ENCODE measurements at places on chromosomes 2 and 18.

DNA sequence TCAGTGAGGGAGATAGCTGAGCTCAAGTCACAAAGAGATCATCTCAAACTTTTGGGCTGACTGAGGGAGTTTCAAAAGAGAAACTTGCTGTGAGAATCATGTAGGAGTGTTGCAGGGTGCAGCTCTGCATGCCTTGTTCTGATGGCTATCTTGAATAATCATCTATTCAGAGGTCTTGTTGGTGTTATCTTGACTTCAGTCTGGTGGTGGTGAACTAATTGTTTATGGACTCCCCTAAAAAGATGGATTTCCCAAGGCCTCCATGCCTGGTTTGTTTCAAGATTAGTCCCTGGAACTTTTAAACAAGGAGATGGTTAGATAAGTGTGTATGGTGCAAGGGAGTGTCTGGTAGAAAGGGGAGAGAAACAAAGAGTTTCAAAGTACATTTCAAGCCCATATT is 29.8 kb downstream of the SLC39A6 start:
- no peak for DNase-seq

GRCh38 chr2:162091325-162092007 is 17.5 kb upstream of the DPP4 start:
- DNase-seq: peak; percentile 33

DNA sequence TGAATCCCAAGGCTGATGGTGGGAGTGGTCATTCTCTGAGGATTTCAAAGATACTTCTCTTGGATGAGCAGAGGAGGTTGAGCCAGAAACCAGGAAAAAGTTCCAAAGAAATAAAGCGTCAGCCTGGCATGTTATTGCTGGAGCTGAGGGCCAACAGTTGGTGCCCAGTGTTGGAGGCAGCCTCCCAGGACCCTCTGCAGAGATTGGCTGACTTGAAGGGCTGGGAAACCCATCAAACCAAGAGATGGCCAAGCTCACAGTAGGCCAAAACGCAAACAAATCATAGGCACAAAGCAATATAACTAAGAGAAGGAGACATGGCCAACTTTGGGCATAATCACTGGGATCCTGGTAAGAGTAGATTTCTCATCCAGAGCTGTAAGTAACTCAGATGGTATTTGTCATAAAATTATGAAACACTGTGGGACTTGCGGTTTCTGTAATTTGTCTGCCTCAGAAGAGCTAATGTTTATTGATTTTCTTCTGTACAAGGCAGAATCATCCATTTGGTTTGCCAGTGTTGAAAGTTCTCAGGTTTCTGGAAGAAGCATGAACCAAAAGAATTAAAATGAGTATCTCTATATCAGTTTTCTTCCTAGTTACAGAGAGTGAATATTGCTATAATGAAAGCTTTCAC is 108.3 kb downstream of the ATL2 start:
- DNase-seq: no peak

DNA sequence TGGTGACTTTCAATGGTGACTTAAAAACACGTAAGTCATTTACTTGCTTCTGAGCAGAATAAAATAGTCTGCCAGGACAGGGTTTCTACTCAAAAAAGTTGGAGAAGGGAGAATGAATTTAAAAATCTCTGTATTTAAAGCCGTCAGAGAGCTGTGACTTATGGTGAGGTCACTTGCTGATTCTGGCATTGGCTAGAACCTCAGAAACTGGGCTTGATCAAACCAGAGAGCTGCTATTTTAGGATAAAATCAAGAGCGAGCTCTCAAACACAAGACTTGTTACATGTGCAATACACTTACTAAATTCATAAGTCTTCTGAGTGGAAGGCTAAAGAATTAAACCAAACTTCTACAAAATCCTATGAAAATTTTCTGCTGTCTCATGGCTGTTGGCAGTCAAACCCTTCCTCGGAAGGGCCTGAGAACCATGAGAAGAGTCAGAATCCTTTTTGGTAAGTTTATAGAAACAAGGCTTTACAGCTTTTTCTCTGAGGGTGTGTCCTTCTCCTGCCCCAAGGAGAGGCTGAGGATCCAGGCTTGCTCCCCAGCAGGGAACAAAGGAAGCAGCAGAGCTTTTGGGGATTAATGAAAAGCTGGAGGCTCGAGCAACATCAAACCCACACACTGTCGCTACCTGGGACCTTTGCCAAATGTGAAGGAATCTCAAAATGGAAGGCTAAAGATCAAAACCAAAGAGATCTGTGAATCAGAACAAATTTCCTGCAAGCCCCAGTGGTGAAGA is 816.4 kb downstream of the SOCS6 start:
- DNase-seq: no peak

DNA sequence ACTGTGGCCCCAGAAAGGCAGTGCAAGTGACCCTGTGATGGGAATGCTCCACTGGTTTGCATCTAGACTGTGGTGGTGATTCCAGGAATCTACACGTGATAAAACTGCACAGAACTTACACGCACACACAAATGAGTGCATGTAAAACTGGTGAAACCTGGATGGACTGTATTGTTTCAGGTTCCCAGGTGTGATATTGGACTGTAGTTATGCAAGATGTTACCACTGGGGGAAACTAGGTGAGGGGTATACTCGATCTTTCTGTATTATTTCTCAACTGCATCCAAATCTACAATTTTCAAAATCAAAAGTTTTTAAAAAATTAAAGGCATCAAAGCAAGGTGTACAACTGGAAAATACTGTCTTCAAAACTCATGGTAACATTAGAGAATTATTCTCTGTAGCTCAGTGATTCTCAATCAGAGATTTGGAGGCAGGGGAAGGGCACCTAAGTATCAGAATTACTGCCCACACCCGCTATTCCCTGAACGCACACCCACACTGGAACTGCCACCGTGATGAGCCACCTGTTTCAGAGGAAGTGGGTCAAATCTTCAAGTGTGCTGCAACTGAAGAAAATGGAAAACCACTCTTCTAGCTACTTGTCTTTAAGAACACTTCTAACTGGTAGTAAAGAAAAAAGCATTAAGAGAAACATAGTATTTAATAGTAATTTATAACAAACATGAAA is 26.7 kb downstream of the PTPN2 start:
- no peak for DNase-seq

DNA sequence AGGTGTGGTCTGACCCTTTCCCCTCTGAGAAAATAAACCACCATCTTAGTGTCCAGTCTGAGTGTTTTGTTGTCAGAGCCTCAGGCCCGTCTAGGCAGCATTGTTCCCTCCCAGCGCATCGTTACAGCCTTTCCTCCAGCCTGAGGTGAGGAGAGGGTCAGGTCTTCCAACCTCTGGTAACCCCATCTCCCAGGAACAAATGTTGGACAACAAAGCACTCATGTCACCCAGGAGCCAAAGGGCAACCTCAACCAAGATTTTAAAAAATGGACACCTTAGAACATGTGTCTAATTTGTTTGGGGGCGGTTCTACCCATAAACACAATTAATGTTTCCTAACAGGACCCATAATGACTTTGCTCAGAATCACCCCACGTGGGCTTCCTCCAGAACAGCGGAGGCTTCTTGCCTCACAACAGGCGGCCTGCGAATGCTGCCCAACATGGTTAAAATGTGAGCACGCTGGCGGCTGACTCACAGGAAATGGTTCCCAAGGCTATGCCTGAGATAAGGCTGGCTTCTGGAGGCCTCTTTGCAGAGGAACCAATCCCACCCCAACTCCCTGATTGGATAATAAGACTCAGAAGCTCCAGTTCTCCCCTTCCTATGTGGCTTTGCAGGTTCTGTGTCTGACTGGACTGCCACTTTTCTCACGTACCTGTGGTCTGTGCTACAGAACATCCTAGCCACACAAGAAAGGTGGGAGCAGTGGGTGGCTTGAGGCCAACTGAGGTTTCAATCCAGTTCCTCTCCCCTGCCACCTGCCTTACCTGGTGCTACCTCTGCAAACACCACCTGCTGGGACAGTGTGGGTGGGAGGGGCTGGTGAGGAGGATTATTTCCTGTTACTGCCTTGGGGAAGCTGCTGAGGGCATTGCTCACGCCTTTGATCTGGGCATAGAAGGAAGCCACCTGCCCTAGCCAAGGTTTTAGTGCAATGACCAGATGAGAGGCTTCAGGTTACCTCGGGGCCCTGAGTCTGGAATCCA is 108.8 kb downstream of the B3GNT2 start:
- DNase-seq: no peak

GRCh38 chr2:39696101-39696553 is 30.4 kb downstream of the TMEM178A start:
- no peak for DNase-seq

DNA sequence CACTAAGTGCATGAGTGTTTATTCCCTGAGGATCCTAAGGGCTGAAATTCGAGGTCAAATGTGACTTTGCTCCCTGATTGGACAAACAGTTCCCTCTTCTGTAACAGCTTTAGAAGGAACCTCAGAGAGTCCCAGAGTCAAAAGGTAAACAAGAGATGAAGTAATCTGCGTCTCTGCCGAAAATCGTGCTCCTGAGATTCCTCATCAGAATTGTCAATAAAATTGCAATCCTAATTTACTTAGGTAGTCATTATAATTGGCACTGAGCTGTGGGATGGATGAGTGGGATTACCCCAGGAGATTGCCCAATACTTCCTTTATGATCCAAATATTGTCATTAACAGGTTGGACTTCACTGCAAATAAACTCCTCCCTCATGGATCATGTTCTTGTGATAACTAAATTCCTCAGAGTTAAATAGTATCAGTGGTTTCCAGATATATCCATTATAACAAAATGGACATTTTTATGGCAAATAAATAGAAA is 907 bp upstream of the SUCLG1 start:
- no peak for DNase-seq

DNA sequence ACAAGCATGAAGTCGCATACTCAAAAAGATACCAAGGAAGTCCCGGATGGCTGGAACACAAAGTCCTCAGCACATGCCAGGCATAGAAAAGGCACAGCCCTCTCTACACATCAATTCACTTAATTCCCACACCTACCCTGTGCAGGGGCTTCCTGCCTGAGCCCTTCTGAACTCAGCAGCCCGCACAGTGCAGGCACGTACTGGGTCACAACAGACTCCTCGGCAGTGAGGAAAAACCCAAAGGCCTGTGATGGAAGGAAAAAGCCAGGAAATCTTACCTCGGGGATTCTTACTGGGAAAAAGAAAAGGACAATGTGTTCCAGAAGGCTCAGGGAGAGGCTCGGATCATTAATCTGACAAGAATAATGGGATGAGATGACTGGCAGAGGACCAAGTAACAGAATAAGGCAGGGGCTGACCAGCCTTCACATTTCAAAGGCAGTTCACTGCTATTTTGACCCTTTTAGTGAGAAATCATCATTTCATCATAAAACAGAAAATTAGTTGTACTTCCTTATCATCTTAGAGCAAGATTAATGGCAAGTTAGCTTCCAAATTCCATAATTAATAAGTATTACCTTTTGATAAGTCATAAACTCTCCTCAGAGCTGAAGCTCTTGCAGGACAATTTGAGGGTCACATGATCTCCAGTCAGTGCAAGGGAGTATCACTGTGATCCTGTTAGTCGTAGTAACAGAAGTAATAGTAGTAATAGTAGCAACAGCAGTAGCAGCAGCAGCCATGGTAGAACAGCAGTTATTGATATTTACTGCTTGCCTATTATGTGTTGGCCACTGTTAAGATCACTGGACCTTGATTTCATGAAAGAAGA is 87.4 kb downstream of the STK39 start:
- DNase-seq: no peak

- DNase-seq: no peak
Observed at GRCh38 chr2:218999881-219000568, 6.8 kb upstream of the CRYBA2 start.

- DNase-seq: no peak
Observed at GRCh38 chr2:109726379-109727270, 67.5 kb upstream of the RGPD5 start.

DNA sequence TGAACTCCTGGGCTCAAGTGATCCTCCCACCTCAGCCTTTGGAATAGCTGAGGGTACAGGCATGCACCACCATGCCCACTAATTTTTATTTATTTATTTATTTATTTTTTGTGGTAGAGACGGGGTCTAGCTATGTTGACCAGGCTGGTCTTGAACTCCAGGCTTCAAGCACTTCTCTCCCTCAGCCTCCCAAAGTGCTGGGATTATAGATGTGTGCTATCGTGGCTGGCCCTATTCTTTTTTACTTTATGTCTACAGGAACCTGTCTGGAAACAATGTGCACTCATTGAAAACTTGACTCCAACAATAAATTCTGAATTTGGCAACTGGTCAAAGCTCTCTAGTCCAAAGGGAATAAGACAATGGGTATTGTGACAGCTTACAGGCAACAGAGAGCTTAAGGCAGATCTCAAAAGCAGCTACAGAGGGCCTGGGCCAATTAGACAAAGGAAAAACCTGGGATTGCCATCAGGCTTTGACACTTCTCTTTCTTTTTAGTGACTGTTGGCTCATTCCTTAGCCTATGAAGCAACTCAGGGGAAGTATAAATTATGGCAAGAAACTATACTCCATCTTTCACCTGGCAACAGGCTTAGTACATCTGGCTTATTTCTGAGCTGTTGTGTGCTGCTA is 55.1 kb upstream of the RAPGEF4 start:
- no peak for DNase-seq

DNA sequence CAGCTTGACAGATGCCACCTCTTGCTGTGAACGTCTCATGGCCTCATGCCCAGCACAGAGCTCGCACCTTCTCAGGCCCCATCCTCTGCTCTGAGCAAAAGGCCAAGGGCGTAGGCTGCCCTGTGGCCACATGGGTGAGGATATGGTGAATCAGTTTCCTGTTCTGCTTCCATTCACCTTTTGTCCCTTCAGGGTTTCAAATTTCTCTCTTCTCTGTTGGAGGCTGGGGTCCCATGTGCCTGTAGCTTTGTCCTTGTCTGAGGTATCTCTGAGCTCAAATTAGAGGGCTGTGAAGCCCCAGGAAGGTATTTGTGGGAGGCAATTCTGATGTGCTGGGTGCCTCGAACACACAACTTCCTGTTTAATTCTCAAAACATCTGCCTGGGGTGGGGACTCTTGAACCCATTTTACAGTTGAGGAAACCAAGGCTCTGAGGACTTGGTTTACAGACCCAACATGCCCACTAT is 29.0 kb downstream of the ZAP70 start:
- no peak for DNase-seq

- no peak for DNase-seq
Observed at GRCh38 chr2:43102366-43103092, 123.9 kb downstream of the ZFP36L2 start.

- no peak for DNase-seq
Observed at GRCh38 chr2:21427606-21428005, 303.8 kb downstream of the TDRD15 start.

- no peak for DNase-seq
Observed at GRCh38 chr2:35125871-35126270, 1229.7 kb upstream of the CRIM1 start.

DNA sequence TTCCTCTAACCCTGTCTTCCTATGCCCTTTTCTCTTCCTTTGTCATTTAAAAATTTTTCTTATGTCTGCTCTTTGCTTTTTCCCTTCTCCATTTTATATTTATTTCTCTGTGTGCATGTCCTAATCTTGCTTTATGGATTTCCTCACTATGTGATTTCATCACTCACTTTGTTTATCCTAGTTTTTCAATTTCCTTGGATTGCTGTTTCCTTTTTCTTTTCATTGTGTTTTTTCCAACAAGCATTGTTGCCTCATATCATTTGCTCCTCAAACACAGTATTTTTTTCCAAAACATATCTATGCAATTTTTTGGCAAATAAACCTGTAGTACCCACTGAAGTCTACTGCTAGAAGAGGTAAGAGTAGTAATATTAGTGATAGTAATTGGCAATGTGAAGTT is 67.4 kb upstream of the PNPT1 start:
- no peak for DNase-seq

Measured in A549 (cell line).